ENCODE measurements at places on chromosomes 2 and 18. TPM values are rescaled to one million over a fixed set of nuclear protein-coding genes. Genes with fewer than 3 reads are reported as not detected.

Gene PDE1A
- total RNA-seq = 17.1 TPM

GRCh38 chr18:31563778-31564177 is 27.9 kb upstream of the TTR start:
- H3K27ac ChIP-seq = no peak overlapping the region
- no peaks in the 10 kb centered on the region for H3K4me1 ChIP-seq
- DNase-seq = no peak
- no peaks in the 10 kb centered on the region for H3K36me3 ChIP-seq
- H3K27me3 ChIP-seq = peaks cover 2% of the 10 kb centered on the region

DNA sequence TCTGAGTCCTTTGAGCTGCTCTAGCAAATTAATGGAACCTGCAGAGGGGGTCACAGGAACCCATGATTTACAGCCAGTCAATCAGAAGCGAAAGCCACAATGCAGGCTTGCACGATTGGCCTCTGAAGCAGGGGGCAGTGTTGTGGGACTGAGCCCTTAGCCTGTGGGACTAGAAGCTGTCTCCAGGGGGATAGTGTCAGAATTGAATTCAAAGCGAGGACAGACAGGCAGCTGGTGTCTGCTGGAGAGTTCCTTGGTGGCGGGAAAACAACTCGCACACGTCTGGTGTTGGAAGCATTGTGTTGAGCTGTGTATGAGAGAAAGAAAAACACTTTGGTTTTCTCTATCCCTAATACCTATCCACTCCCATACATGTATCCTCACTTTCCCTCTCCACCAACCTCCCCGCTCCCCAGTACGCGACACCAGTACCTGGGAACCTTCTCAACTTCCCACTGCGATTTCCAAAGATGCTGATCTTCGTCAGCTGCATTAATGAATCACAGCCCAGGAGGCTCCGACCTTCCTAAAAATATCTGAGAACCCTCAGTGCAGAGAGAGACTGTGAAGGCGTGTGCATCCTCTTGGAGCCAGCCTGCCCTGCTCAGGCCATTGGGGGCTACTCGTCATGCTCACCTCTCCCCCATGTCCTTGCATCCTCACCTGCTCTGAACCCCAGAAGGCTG is 88.2 kb downstream of the HS1BP3 start:
- DNase-seq = no peak
- no peaks in the 10 kb centered on the region for H3K4me1 ChIP-seq
- no peaks in the 10 kb centered on the region for H3K36me3 ChIP-seq
- H3K27me3 ChIP-seq = no peaks in the 10 kb centered on the region
- no peak overlapping the region for H3K4me3 ChIP-seq

- no peaks in the 10 kb centered on the region for H3K4me1 ChIP-seq
- H3K27ac ChIP-seq = no peak overlapping the region
- H3K4me3 ChIP-seq = no peak overlapping the region
- no peaks in the 10 kb centered on the region for H3K36me3 ChIP-seq
Observed at GRCh38 chr2:72129681-72130340, 17.9 kb downstream of the CYP26B1 start.

Gene SH3YL1
- 25.9 TPM for total RNA-seq

Gene RGPD8
- total RNA-seq = 51.7 TPM

GRCh38 chr2:3768960-3769765 is 65.8 kb downstream of the DCDC2C start:
- no peak overlapping the region for H3K4me3 ChIP-seq
- no peak for DNase-seq
- H3K4me1 ChIP-seq = no peaks in the 10 kb centered on the region

Gene ALK
- 0.13 TPM for total RNA-seq

Gene SRSF7
- total RNA-seq = 125 TPM

DNA sequence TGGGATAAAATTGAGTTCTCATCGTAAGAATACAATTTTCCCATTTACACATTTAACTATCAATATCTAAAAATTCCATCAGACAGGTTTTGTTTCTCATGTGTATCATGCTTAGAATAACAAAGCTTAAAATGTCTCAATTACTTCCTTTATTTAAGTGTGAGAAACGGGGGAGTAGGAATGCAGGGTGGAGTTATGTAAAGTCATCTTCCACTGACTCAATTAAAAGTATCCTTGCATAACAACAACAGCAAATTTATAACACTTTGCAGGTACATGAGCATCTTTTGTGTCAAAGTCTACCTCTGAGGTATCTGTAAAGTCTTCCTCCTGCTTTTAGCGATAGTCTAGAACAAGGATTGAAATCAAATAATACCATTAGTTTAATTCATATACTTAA is 327.1 kb downstream of the EPHA4 start:
- H3K36me3 ChIP-seq = no peaks in the 10 kb centered on the region
- DNase-seq = no peak
- no peak overlapping the region for H3K27ac ChIP-seq
- no peaks in the 10 kb centered on the region for H3K4me1 ChIP-seq
- H3K27me3 ChIP-seq = no peaks in the 10 kb centered on the region

Gene SMAD7
- total RNA-seq = 55.4 TPM

GRCh38 chr18:27114842-27115241 is 70.3 kb downstream of the CHST9 start:
- H3K4me1 ChIP-seq = no peaks in the 10 kb centered on the region
- no peak overlapping the region for H3K27ac ChIP-seq
- H3K4me3 ChIP-seq = no peak overlapping the region
- no peaks in the 10 kb centered on the region for H3K36me3 ChIP-seq
- H3K27me3 ChIP-seq = no peaks in the 10 kb centered on the region
- no peak for DNase-seq

Gene SERPINB3
- not detected for total RNA-seq

Gene SALL3
- 0.06 TPM for total RNA-seq

Gene M1AP
- 1.3 TPM for total RNA-seq

Gene KATNAL2
- 1.8 TPM for total RNA-seq

Gene DOK1
- 18.2 TPM for total RNA-seq

DNA sequence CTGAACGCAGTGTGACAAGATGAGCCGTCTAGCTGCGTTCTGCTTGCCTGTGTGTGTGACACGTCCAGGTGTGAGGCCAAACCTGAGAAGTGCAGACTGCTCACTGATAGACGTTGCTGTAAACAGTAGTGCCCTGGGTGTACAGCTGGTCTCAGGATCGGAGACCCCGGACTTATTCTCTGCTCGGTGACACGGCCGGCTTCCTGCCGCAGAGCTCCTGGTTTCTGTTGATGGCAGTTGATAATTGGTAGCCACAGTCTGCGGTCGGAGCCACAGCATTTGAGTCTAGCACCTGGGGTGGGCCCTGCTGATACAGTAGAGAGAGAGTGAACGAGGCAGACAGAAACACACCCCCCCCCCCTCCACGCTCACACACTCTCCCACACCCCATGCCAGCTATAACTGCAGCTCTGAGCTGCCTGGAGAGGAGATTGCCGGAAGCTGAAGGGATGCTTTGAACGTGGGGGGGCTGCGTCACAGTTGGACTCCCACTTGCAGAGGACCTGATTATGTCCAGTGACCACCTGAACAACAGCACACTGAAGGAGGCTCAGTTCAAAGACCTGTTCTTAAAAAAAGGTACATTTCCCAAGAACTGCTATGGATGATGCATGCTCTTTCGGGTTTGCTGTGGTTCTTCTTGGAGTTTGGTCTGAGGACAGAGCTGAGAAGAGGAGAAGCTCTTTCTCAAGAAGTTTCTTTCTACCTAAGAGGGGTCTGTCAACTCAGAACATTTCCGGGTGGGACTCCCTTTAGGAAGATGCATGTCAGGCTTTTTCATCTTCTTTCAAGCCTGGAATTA is 114.0 kb downstream of the FAM210A start:
- DNase-seq = no peak
- H3K4me3 ChIP-seq = no peak overlapping the region
- H3K27ac ChIP-seq = no peak overlapping the region
- no peaks in the 10 kb centered on the region for H3K27me3 ChIP-seq
- H3K36me3 ChIP-seq = no peaks in the 10 kb centered on the region
